ENCODE measurements at places on chromosomes 3 and 15.

DNA sequence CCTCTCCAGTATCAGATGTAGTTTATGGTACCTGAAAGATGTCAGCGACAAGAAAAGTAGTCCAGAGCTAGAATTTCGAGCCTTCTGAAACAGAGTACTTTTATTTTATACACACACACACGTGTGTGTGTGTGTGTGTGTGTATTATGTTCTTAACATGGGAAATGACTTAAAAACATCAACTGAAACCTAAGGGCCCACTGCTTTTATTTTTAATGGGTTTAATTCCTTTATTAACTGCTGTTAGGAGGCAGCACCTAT is 1.9 kb downstream of the TCF12 start:
- DNase-seq, result no peak

GRCh38 chr3:124786511-124787241 is 56.4 kb downstream of the UMPS start:
- DNase-seq, result no peak

GRCh38 chr3:126569390-126569975 is 10.8 kb upstream of the C3orf22 start:
- no peak for DNase-seq

DNA sequence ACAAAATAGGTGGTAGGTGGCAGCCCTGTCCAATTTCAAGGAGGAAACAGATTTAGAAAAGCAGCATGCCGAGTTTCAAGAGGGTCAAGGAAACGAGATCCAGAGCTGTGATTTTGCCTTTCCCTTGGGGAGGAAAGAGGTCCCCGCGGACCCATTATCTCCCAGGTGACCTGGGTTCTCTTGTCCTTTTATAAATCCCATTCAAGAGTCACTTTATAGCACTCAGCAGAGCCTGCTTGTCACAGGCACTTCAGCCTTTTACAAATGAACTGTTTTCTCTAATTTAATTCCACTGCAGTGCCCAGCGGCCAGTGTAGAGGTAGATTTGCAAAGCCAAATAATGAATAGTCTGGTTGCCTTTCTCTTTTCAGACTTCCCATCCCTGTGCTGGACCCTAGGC is 99.9 kb downstream of the CD47 start:
- DNase-seq, result no peak

GRCh38 chr15:67976506-67977073 is 77.5 kb upstream of the PIAS1 start:
- no peak for DNase-seq

DNA sequence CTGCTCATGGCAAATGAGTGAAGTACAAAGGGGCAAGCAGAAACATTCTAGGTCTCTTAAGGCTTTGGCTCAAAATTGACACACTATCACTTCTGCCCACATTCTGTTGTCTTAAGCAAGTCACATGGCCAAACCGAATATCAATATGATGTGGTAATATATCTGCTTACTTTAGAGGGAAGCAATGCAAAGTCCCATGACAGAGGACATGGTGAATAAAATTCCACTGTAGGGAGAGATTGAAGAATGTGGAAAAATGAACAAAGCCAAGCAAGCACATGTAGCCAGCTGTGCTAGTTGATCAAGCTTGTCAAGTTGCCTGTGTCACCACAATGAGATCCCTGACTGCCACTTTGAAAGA is 11.2 kb upstream of the TBC1D5 start:
- no peak for DNase-seq

All from CD4-positive, alpha-beta T cell treated with Interleukin-1 beta for 1 hour (primary cell).